CD4-positive, alpha-beta T cell treated with Interleukin-1 beta for 1 hour (primary cell): ENCODE measurements at places on chromosomes 13 and 19.

DNA sequence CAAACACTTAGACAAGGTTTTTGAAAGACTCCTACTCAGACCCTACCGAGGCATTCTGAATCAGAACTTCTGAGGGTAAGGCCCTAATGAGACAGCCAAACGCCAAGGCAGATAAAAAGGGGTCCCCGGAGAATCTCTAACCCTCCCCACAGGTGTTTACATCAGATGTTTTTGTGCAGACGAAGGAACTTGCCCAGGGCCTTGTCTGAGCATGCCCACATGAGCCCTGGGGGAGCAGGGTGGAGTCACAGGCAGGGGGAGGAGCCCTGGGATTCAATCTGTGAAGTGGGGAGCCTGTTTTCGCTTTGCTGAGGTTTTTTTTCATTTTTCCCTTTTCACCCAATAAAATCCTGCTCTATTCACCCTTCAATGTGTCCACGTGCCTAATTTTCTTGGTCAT lies 61.6 kb upstream of the MED4 start:
- DNase-seq = peak; percentile 85

DNA sequence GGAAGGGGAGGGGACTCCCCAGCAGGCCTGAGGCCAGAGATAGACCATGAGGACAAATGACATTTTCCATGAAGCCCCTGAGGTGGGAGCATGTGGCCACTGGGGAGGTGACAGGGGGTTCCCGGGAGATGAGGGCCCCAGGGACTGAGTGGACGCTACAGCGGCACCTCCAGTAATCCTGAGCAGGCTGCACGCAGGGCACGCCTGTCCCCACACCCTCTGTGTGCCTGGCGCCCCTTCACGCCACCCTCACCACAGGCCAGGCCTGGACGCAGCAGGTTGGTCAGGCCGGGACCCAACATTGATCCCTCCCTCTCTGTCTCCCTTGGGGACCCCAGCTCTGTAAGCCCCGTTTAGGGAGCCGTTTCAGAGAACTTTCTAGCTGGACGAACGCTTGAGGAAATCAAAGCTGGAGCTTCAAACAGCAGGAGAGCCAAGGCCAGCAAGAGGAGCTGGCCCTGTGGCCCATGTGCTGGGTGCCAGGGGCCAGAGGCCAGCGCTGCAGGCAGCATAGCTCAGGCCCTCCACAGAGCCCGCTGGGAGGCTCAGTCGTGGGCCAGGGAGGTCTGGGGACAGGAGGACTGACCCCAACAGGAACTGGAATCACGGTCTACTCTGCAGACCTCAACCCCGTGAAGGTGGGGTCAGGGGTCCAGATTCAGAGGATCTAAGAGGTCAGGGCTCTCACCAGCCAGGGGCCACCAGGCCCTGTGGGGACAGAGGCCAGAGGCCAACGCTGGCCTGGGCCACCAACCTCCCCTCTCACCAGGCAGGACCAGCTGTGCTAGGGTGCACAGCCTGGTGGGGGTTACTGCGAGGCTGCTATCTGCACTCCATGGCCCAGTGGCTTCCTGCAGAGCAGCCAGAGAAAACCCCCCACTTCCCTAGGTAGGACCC lies 14.6 kb downstream of the LSM4 start:
- DNase-seq = no peak

GRCh38 chr19:6499052-6499790 lies 2.9 kb downstream of the TUBB4A start:
- no peak for DNase-seq

GRCh38 chr13:103895835-103896531 lies 829.8 kb upstream of the SLC10A2 start:
- DNase-seq = no peak

- no peak for DNase-seq
Observed at GRCh38 chr19:50720181-50720920, 749 bp upstream of the SHANK1 start.

- DNase-seq = no peak
Observed at GRCh38 chr13:100203696-100204367, 114.9 kb downstream of the PCCA start.
